SJCRH30 (cell line): ENCODE measurements at places on chromosomes 5 and 9.

DNA sequence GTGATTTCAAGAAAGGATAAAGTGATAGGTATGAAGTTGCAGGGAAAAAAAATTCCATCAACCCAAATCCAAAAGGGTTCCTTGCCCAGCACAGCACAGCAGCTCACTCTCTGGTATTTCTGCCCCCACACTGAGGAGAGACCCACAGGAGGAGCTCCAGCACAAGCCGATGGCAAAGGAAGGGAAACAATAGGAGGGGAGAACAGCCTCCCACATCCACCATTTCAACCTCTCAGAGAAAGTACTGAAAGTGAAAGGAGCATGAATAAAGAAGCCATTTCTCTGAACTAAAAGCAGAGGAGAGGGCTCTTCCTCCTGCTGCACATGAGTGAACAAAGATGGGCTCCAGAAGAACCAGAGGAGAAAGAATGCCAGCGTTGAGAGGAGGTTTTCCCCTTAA, 54.9 kb upstream of the ZSWIM6 start:
- DNase-seq, result no peak

- DNase-seq, result no peak
These were observed 3.4 kb downstream of the BTNL9 start for GRCh38 chr5:181043285-181044092.

DNA sequence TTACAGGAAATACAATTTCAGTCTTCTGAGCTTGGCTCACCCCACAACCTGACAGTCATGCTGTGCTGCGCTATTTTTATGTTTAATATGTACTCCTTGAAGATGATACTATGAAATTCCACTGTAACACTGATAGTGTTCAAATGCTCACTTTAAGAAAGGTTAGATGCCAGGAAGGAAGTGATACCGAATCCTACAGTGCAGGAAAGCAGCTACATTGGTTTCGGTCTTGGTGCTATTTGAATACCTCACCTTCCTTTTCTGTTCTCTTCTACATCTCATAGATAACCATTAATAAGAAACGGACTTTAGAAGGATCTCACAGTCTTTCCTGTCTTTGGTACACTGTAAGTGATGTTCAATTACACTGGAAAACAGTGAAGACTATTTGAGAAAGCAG, 117.6 kb downstream of the SEMA5A start:
- DNase-seq, result no peak

DNA sequence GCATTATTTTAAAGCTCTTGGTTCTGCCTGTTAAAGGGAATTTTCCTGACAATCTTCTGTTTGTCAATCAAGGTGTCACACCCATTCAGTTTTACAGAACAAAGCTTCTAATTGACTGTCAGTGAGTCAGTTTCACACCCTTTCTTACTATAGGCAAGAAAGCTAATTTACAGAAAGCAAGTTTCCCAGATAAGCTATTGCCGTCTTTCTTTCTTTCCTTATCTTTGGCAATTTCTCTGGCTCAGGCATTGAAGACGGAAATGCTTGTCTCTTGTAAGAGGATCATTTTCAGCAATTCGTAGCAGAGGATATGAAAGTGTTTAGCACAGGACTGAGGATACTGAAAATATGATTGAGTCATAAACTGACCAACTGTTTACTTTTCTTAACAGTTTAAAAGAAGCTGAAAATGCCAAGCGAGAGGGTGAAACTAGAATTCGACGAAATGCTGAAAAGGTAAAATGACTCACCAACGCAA, 27.0 kb downstream of the SPINK5 start:
- DNase-seq, result no peak

- no peak for DNase-seq
These were observed 798 bp downstream of the MEGF9 start for GRCh38 chr9:120713257-120714087.

- DNase-seq, result peak; percentile 85
These were observed 1.0 kb upstream of the TPM2 start for GRCh38 chr9:35690614-35691333.

DNA sequence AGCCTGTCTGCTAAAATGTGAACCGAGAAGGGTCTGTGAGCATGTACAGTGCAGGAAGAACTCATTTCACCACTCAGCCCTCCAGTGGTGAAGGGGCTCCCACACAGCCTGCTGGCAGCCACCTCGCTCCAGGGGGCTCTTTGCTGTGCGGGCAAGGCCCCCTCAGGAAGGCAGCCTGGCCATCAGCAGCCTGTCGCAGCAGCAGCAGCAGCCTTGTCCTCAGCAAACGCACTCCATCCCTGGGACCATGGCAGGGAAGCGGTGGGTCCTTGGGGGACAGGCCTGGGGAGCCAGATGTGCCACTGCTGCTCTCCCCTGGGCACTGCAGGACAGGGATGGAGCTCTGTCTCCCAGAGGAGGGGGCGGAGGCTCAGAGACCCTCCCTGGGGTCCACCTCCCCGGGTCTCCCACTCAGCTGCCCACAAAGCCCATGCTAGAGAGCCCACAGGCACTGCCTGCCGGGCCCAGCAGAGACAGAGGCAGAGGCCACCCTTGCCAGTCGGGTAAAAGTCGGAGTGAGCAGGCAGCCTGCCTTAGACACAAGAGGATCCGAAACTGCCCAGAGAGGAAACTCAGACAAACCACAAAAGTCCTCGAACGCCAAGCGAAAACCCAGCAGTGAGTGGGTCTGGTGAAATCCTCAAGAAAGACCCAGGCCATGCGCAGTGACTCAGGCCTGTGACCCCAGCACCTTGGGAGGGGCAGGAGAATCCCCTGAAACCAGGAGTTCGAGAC, 8.0 kb downstream of the BRD3 start:
- no peak for DNase-seq

- DNase-seq, result no peak
These were observed 40.3 kb upstream of the KIF2A start for GRCh38 chr5:62265648-62266112.

DNA sequence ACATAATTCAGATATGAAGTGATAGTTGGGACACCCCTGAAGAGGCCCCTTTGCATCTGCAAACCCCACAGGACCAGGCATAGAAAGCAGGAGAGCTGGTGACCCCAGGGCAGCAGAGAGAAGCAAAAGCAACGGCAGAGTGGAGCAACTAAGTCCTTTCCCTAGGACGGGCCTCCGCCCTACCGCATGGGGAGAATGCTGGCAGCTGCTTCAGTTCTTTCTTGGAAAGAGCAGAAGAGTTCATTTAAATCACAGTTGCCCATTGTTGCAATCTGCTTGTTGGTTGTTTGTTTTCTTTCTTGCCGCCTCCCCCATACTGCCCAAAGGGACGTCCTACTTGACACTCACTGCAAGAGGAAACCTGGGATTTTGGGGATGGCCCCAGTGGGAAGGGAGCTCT, 126.2 kb downstream of the ADAMTS16 start:
- no peak for DNase-seq

GRCh38 chr5:14186059-14186830, 43.1 kb downstream of the TRIO start:
- DNase-seq, result no peak

DNA sequence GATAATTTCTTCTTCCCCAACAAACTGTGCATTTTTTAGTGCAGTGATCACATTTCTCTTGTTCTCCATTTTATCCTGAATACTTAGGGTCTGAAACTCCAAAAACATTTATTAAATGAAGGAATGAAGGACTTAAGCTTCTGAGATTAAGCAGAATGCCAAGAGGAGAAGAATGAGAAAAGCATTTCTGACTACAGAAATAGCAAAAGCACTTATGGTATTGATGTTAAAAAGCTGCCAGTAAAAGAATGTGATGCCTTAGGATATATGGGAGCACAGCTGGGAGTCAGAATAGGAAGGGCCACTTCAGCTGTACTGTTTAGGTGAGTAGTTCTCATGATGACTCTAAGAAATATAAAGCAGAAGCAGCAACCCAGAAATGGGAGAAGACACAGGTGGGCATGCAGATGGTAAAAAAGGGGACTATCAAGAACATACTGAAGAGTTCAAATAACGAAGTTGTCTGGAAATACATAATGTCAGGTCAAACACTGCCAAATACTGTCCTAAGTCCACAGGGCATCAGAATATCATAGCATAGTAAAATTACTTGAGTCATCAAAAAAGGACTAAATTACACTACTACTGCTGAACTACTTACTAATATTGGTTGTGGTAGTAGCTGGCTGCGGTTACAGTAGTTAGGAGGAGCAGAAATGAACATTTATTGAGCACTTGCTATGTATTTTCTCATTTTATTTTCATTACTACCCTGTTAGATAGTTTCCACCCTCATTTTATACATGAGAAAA, 132.7 kb downstream of the MAPKAP1 start:
- no peak for DNase-seq

DNA sequence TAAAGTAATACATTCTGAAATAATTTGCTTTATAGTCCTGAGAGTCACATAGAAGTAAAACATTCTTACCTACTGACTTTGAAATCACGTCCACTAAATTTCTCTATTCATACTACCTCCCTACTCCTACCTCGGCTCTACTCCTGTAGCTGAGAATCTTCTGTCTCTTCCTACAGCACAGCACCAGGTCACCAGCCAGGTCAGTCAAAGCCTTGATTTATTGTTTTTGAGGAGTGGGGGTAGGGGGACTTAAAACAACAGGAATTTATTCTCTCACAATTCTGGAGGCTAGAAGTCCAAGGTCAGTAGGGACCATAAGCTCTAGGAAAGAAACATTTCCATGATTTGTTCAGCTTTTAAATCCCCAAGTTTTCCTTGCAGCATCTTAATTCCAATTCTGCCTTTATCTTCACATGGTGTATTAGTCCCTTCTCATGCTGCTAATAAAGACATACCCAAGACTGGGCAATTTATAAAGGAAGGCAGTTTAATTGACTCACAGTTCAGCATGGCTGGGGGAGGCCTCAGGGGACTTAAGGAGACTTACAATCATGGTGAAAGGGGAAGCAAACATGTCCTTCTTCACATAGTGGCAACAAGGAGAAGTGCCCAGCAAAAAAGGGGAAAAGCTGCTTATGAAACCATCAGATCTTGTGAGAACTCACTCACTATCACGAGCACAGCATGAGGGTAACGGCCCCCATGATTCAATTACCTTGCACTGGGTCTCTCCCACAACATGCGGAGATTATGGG, 49.6 kb upstream of the CCNG1 start:
- no peak for DNase-seq

GRCh38 chr9:93642961-93643360, 66.6 kb downstream of the PHF2 start:
- DNase-seq, result peak; percentile 46

- peak; percentile 96 for DNase-seq
These were observed 101.3 kb downstream of the RASEF start for GRCh38 chr9:82961504-82962125.

DNA sequence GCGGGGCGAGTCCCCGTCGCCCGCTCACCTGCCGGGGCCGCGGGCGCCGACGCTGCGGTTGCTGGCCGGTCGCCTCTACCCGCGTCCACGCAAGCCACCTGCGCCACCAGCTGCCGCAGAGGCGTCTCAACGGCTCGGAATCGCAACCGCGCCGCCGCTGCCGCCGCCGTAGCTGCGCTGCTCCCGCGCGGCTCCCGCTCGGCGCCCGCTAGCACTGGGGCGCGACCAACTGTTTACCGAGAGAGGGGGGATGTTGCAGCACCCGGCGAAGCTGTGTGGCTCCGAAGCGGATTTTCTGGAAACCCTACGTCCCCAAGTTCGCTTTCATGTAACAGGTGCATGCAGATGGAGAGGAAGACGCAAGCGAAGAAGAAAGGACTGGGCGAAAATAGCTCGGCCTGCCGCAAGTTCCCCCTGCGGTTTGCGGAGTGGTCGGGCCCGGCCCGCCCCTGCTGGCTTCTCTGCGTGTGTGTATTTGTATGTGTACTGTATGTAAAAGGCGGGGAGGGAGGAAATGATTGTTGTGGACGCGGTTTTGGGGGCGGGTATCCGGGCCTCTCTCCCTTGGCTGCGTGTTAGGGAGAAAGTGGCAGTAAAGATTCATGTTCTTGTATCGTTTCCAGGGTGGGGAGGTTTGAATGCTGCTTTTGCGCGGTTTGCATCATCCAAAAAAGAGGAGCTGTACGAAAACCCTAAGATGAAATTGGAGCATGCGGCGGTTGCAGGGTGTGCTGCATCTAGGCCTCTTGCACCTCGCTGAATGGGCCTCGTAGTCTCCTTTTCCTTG, at the start of gene PSIP1:
Gene PSIP1, minus strand, starts transcription at position 182 of the 787 bp plus-strand sequence. CDS start 782 bp downstream, outside the sequence.
- peak; percentile 83 for DNase-seq

GRCh38 chr9:135514342-135515082, 6.7 kb upstream of the LCN1 start:
- DNase-seq, result no peak

DNA sequence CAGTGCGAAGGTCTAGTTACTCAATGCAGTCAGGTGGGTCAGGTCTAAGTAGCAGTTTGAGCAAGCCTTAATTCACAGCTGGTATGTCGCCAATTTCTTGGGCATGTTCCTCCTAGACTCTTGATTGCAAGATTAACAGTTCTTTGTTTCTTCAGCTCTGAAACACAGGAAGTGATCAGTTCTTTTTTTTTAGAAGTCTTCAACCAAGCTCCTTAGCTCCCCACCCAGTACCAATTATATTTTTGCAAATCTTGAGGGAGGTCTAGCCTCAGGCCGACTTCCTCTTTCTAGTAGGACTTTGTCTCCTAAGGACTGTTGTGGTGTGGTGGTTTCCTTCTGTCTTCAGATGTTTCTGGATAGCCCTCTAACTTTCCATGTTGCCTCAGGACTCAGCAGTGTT, 2054.2 kb downstream of the MAT2B start:
- no peak for DNase-seq

- no peak for DNase-seq
These were observed 10.5 kb downstream of the EXD3 start for GRCh38 chr9:137412431-137412830.

DNA sequence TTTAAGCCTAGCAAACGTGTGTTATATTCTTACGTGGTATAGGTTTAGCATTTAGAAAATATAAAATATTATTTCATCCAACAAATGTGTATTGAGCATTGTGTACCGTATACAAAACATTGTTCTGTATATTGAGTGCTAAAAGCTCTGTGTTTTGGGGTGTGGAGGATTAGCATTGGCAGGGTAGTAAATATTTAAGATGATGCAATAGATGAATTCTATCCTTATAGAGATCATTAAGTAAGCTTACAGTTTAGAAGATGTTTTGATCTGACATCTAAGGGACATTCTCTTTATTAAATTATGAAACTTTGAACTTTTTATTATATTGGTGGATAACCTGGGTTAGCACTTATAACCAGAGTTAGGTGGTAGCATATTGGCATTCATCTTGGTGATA, 48.5 kb upstream of the GLIPR2 start:
- no peak for DNase-seq

GRCh38 chr9:33041432-33042188, 16.5 kb downstream of the DNAJA1 start:
- DNase-seq, result no peak

- DNase-seq, result no peak
These were observed 128.0 kb downstream of the PIP5K1B start for GRCh38 chr9:68832861-68833518.

DNA sequence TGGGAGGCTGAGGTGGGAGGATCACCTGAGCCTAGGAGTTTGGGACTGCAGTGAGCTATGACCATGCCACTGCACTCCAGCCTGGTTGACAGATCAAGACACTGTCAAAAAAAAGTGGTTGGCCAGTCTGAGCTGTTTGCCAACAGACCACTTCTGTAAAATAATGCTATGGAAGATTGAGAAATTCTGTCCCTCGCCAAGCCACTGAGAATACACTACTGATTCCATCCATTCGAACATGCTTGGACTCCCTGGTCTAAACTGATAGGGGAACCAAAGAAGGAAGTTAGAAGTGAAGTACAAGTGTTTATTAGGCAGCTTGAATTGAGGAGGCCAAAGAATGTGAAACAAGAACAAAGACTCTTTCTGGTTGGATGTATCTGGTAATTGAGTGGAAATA, 27.2 kb downstream of the ENC1 start:
- DNase-seq, result no peak
